ENCODE measurements at places on chromosomes 5 and 9. TPM values are rescaled to one million over a fixed set of nuclear protein-coding genes. Genes with fewer than 3 reads are reported as not detected.

DNA sequence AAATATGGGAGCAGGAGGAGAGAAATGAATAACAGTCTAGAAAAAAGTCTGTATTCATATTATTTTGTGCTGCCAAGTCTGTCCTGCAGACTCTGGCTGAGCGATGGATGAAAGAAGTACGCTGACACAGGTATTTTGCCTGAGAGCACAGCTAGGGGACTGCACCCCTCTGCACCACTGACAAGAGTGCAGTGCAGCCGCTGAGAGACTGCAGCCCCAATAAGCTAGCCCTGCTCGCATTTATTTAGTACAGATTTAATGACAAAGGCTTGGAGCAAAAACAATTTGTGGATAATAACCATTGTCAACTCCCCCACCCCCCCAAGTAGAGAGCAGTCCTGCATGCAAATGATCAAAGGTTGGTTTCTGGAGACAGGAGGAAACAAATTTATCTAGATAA, 13.3 kb upstream of the MRPS30 start:
- no peak for ATAC-seq

GRCh38 chr9:93186215-93186945, 2.4 kb downstream of the WNK2 start:
- ATAC-seq = no peak

DNA sequence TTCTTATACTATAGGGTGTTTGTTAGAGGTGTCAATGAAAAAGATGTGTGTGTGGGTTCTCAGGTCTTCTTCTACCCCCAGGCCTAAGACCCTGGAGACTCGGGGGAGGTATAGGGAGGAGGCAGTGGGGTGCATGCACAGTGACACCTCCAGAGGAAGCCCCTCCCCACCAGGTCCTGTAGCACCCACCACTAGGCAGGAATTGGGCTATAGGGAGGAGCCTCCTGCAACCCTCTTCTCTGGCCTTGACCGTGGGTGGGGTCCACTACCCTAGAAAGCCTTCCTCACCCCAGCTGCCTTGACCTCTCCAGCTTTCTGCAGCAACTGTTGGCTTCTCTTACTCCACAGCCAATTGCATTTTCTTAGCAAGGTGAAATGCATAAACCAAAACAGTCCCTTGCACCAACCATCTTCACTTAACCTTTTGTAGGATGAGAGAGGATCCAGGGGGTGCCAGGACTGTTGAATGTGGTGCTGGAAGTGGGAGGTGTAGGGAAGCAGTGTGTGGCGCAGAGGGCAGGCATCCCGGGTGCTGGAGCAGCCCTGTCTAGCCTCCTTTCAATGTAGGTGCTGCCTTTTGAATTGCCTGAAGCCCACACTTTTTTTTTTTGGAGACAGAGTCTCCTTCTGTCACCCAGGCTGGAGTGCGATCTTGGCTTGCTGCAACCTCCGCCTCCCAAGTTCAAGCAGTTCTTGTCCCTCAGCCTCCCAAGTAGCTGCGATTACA, 128.5 kb downstream of the RGS3 start:
- no peak for ATAC-seq

DNA sequence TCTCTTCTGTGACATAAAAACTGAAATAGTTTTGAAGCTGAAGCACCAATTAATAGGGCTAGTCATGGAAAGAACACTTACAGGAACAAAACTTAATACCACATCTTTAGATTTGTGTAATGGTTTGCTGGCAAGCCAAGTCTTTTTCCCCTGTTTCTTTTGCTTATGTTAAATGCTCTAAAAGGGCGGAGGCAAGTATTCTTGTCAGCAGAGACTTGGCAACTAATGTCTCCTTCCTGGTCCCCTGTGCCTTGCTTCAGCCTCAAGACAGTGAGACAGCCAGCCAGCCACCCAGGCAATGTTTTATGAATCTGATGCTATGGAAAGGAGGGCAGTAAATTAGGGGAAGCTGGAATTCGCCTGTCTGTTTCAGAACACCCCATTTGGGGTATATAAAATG, 45.7 kb downstream of the PRRC1 start:
- ATAC-seq = no peak

GRCh38 chr9:114432323-114433067, 44.7 kb upstream of the AKNA start:
- no peak for ATAC-seq

The TMEM171 gene
- not detected for total RNA-seq
